ENCODE measurements at places on chromosomes 16 and 17. TPM values are rescaled to one million over a fixed set of nuclear protein-coding genes. Genes with fewer than 3 reads are reported as not detected.

The CAPNS2 gene
- not detected for total RNA-seq

The NPIPB9 gene
- total RNA-seq, result 0.52 TPM

The TSNAXIP1 gene
- total RNA-seq, result 0.77 TPM

The NGFR gene
- total RNA-seq, result 0.21 TPM

The CA4 gene
- not detected for total RNA-seq

The CCL17 gene
- 3.1 TPM for total RNA-seq

The KCNH4 gene
- total RNA-seq, result 0.40 TPM

The ABCA10 gene
- 0.22 TPM for total RNA-seq

The MYH1 gene
- not detected for total RNA-seq

The CLEC16A gene
- 25.5 TPM for total RNA-seq

The SOST gene
- not detected for total RNA-seq

The SCARF1 gene
- 3.2 TPM for total RNA-seq

The RNF222 gene
- not detected for total RNA-seq

The HES7 gene
- 2.8 TPM for total RNA-seq

The CES5A gene
- total RNA-seq, result not detected

The CA7 gene
- total RNA-seq, result 0.12 TPM

The GAST gene
- total RNA-seq, result not detected

The SLC16A13 gene
- total RNA-seq, result 10.7 TPM

The HOXB6 gene
- total RNA-seq, result 0.21 TPM

The ARHGDIG gene
- total RNA-seq, result not detected
